Peyer's patch (tissue), 4 donors: ENCODE measurements at places on chromosomes 7 and 10. TPM values are rescaled to one million over a fixed set of nuclear protein-coding genes. Genes with fewer than 3 reads are reported as not detected.

DNA sequence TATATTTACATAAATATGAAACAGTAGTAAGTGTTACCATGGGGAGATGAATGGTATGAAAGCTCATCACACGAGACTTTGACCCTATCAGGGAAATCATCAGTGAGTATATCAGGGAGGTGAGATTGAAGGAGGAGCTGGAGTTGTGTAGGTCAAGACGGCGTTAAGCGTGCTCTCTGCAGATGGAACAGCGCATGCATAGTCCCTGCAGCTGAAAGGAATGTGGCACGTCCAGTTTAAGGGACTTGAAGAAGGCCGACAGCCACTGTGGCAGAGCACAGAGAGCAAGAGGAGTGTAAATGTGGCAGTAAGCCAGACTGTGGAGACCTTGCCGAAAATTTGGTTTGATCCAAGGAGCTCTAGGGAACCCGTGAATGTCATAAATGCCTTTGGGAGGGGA lies 38.9 kb downstream of the POU6F2 start:
- H3K4me3 ChIP-seq, result no peak overlapping the region
- no peaks in the 10 kb centered on the region for H3K36me3 ChIP-seq
- no peak for DNase-seq
- no peaks in the 10 kb centered on the region for H3K4me1 ChIP-seq

DNA sequence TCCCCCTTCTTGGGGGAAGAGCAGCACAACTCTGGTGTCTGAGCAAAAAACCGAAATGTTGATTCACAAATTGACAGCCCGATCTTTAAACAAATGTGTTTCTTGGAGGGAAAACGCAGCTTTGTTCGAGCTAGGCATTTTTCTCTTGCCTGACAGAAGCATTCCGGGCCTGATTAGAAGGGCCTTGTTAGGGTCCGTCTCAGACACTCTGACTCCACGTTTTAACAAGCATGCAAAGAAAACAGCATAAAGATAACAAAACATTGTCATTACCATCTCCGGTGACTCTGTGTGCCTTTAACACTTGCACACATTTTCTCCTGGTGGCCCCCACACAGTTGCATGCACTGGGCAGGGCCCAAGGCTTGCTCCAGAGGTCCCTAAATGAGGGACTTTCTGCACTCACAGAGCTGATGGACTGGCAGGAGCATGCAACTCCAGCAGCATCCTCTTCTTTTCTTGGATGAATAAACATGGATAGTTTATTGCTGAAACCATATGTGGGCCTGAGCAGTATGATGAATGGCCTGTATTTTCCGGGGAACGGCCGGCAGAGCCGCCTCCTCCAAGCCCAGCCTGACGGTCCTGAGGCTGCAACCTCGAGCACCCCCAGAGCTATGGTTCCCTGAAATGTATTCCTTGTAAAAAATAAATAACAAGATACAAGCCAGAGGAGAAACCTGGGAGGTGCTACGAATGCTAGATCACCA lies 50.9 kb downstream of the EBF3 start:
- no peak overlapping the region for H3K4me3 ChIP-seq
- no peaks in the 10 kb centered on the region for H3K27me3 ChIP-seq
- H3K4me1 ChIP-seq, result no peaks in the 10 kb centered on the region
- H3K36me3 ChIP-seq, result no peaks in the 10 kb centered on the region
- no peak overlapping the region for H3K27ac ChIP-seq

GRCh38 chr10:12055732-12056131 lies 13.0 kb upstream of the DHTKD1 start:
- no peak overlapping the region for H3K4me3 ChIP-seq
- no peaks in the 10 kb centered on the region for H3K36me3 ChIP-seq
- H3K27ac ChIP-seq, result no peak overlapping the region
- DNase-seq, result no peak

LRRC61 gene
- total RNA-seq, result 20.1 TPM

DNA sequence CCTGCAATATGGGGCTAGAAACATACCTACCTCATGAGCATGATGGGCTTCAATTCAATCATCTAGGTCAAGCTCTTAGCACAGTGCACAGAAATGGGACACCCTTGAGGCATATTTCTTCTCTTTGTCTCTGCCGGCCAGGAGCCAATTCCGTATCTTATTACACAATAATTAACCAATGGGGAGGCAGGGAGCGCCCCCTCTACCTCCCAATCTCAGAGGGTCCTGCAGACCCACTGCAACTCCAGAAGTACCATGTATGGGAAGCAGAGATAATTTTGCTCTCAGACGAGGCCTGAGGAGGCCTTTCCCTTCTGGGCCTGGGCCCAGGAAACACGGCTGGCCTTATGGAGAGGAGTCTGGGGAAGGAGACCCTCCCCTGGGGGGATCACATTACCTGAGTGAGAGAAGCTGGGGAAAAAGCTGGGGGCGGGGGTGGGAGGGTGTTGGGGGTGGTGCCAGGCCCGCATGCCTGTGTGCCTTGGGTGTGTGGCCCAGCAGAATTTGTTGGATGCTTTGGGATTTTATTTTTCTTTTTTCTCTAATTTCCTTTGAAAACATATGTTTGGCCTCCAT lies 155.5 kb downstream of the UBE2H start:
- no peaks in the 10 kb centered on the region for H3K36me3 ChIP-seq
- H3K4me3 ChIP-seq, result no peak overlapping the region
- no peak for DNase-seq
- no peaks in the 10 kb centered on the region for H3K4me1 ChIP-seq

CALCR gene
- total RNA-seq, result not detected

- H3K27ac ChIP-seq, result no peak overlapping the region
- no peak for DNase-seq
- H3K4me3 ChIP-seq, result no peak overlapping the region
- H3K36me3 ChIP-seq, result no peaks in the 10 kb centered on the region
- H3K4me1 ChIP-seq, result no peaks in the 10 kb centered on the region
These were observed 254.7 kb downstream of the PAXIP1 start for GRCh38 chr7:154748089-154748786.

NUTM2B gene
- not detected for total RNA-seq

DNA sequence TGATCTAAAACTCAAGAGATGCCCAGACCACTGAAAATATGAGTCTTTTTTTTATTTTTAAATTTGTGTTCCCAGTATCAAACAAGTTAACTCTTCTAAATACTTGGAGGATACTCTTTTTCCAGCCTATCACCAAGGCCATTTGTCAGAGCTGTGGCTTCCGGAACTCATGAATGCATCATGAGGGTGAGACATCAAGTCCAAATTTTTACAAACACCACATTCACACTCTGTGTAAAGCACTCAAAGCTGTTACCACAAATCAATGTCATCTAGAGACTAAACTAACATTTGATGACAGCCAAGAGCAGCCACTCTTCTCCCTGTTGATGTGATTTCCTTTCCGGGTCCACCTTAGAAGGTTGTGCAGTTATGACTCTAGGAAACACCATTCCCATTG lies 43.8 kb upstream of the ARID5B start:
- H3K4me3 ChIP-seq, result no peak overlapping the region
- no peak overlapping the region for H3K27ac ChIP-seq
- H3K4me1 ChIP-seq, result no peaks in the 10 kb centered on the region
- no peaks in the 10 kb centered on the region for H3K27me3 ChIP-seq

DNA sequence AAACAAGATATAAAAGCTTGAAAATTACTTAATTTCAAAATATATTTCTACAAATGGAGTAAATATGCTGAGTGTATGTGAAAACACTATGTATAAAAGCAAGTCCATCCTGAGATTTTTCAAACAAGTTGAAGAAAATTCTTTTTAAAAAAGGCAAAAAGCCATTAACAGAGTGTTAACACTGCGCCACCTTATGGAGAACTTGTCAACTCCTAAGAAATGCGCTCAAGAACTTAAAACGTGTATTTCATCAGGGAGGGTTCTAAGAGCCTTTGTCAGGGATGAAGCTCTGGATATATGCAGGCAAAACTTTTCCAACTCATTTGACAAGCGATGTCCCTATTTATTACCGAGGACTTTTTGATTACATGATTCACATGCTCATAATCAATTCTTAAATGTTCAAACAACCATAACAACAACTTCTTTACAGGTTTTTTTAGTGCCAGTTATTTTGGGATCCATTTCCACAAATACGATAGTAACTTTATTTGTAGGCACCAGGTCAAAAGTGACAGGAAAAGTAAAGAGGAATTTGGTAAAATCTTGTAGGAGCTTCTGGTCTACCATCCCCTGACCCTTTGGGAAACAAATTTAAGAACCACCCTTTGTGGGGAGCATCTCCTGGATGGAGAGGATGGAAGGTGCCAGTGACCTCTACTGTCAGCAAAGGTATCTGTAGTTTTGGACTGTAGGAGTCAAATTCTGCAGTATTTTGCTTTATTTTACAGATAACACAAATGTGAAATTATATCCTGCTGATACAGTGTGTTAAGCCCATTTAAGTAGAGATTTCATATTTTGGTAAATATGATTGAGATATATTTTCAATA lies 23.2 kb downstream of the CALCR start:
- no peak overlapping the region for H3K27ac ChIP-seq
- H3K27me3 ChIP-seq, result no peaks in the 10 kb centered on the region
- no peaks in the 10 kb centered on the region for H3K4me1 ChIP-seq
- H3K36me3 ChIP-seq, result no peaks in the 10 kb centered on the region
- no peak overlapping the region for H3K4me3 ChIP-seq

DNA sequence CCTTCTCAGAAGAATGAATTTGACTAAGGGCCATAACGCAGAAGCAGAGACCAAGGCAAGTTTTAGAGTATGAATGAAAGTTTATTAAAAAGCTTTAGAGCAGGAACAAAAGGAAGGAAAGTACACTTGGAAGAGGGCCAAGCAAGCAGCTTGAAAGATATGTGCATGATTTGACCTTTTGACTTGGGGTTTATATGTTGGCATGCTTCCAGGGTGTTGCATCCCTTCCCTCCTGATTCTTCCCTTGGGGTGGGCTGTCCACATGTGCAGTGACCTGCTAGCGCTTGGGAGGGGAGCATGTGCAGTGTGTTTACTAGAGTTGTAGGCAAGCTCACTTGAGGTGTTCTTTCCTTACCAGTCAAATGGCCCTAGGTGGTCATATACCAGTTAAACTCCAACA lies 37.9 kb upstream of the LRRN3 start:
- DNase-seq, result no peak
- no peak overlapping the region for H3K4me3 ChIP-seq
- H3K36me3 ChIP-seq, result no peaks in the 10 kb centered on the region
- no peak overlapping the region for H3K27ac ChIP-seq
- H3K4me1 ChIP-seq, result no peaks in the 10 kb centered on the region
- no peaks in the 10 kb centered on the region for H3K27me3 ChIP-seq
